ENCODE measurements at places on chromosomes 5 and 9.

- DNase-seq = no peak
Observed at GRCh38 chr9:116417464-116417863, 263.9 kb downstream of the PAPPA start.

- peak; percentile 74 for DNase-seq
Observed at GRCh38 chr5:149367249-149367971, 9.6 kb downstream of the PCYOX1L start.

DNA sequence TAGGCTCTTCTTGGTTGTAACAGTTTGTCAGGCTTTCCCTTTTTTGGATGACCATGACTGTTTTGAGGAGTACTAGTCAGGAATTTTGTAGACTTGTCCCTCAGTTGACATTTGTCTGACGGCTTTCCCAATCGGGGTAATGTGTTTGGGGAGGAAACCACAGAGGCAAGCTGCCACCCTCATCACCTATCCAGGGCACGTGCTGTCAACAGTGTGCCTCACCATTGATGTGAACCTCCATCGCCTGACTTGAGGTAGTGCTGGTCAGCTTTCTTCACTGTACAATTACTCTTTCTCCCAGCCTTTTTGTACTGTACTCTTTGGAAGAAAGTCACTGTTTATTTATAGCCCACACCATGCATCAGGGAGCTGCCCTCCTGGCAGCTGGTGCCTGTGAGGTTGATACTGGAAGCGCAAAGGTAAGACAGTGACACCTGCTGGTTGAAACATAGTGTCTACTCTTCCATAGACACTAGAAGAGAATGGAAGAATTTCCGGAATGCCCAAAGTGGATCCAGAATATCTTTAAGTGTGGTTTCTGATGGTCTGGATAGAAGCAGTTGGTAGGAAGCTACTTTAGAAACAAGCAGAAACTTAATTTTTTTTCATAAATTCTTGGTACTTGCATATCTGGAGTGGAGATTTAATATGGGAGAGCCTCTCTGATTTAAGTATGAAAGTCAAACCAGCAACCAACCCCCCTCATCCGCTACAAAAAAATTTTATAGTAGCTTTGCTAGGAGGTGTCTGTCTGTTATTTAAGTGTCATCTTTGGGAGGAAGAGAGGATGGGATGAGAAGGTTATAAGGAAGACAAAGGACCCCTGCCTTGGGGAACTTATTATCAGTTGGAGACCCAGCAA is 69.3 kb downstream of the SNX30 start:
- peak; percentile 72 for DNase-seq

DNA sequence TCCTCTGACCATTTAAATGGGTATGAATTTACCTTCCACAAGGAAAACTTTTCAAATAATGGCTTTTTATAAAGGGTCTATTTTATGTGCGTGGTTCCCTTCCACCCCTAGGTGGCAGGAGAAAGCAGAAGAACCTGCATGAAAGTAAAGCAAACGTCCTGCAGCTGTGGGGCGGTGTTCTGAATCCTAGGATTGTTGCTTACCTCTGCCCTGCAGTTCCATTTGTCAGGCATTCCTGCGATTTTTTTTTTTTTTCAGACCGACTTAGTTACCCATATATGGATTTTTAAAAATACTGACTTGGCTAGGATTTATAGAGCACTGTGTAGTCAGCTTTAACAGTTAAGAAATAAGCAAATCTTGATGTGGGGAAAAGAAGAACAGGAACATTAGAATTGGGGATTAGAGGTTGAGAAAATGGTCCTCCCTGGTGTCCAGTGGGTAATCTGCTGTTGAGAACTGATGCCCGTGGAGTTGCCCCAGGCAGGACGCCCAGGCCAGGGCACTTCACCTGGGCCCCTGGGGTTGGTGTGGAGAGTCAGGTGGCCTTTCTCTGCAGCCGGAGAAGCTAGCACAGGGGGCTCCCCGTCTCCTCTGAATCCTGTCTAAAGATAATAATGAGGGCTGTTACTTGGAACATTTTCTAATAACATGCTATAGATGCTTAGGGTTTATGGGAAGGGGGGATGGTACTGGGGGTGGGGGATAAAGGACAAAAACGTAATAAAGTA is 30.4 kb upstream of the LTC4S start:
- DNase-seq = peak; percentile 86

DNA sequence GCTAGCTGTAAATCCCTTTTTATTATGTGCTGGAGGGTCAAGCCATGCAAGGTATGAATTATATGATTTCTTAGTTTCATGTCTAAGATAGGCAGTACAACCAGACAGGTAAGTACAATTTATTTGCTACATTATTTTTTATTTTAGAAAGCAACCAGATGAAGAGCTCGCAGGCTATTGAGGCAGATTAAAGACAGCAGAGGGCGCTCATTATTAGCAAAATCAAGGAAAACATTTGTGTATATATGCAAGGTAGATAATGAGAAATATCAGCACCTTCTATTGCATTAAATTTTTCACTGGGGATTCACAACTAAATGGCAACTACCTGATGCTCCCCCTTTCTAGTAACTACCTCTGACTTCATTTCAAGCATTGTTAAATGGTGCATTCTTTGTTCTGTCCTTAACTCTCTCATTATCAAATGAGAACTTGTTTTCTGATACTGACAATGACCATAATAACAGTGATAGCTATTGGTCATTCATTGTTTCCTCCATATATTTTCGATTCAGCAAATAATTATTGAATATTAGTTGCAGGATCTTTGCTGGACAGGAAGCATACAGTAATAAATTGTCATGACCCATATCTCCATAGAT is 8.6 kb downstream of the SCGB3A2 start:
- no peak for DNase-seq

- peak; percentile 32 for DNase-seq
Observed at GRCh38 chr9:6907772-6908381, 150.1 kb downstream of the KDM4C start.

DNA sequence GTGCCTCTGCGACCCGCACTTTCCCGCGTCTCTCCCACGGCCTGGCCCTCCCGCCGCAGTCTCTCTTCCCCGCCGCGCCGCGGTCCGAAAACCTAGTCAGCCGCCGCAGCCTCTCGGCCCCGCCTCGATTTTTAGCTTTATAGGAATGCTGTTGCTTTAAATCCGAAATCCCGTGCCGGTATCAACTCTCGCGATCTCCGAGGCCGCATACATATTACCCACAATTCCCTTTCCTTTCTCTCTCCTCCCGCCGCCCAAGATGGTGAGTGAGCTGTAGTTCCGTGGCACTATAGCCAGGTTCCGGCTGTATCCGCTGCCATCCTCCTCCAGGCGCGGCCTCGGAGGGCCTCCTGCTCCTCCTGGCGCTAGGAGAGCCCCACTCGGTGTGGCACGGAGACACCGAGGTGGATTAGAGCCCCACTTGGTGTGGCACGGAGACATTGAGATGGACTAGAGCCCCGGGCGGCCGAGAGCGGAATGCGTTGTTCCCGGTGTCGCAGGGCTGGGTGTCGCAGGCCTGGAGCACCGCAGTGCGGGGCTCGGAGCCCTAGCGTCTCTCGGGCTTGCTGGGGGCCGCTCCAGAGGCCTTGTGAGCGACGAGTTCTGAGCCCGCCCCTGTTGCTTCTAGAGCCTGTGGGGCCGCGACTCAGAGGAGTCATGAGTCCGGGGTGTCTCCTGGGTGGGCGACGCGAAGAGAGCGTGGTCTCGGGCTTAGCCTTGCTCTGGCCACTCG is at the start of the genes MED22 and RPL7A:
TSS of gene MED22 (minus strand) at position 147 of the 733 bp plus-strand sequence. CDS start 1,469 bp downstream, outside the sequence.
TSS of gene RPL7A (plus strand) at position 234 of the 733 bp plus-strand sequence. CDS start at position 260, 26 bp downstream.
- peak; percentile 97 for DNase-seq

- no peak for DNase-seq
Observed at GRCh38 chr5:119063579-119064379, 7.1 kb upstream of the DMXL1 start.

DNA sequence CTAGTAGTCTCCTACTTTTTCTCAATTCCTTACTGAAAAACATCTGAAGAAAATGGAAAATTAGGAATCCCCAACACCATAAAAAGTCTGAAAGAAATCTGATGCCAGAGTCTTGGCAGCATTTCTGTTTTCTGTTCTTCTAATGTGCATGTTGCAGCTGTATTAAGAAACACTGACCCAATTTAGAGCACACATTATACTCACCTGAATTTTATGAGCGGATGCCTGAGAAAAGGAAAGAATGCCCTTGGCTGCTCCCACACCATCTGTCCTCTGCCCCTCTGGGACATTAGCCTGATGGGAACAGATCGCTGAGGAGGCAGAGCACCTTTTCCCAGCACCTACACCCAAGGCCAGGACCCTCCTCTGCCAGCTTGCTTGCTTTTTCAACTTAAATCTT is 14.1 kb upstream of the ANP32B start:
- no peak for DNase-seq

DNA sequence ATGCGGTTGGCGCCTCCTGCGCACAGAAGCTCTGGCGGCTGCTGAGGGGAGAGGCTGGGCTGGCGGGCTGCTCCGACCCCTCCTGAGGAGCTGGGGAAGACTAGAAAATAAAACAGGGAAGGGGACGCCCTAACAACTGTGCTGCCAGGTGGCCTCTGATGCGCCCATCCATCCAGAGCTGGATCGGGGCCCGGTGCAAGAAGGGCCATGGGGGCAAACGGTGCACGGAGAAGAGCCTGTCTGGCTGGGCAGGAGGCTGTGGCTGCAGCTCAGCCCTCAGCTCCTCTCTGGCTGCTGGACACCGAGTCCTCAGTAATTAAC is 21.0 kb upstream of the MRNIP start:
- DNase-seq = no peak

DNA sequence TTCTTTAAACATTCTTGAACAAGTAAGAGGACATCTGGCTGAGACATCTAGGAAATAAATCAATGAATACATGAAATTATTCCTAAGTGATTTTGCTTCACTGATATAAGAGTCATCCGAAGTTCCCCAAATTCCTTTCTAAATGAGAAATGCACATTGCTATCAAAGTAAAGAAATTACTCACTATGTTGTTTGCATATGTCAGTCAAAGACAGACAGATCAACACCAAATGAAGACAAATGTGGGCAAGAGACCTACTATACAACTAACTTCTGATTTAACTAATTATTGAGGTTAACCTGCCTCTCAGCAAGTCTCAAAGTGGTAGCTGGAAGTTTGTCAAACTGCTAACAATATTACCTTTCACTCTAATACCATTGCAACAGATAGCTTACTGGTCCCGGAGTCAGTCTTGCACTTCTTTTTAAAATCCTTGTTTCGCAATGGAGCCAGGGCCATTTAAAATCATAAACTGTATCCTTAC is 13.2 kb downstream of the TUT7 start:
- peak; percentile 67 for DNase-seq

Data from fibroblast of skin of abdomen (primary cell).